Activated T-helper 1 cell treated with Interleukin-2 at 50 U/mL for 16 hours (primary cell): ENCODE measurements at places on chromosomes 2 and 18.

DNA sequence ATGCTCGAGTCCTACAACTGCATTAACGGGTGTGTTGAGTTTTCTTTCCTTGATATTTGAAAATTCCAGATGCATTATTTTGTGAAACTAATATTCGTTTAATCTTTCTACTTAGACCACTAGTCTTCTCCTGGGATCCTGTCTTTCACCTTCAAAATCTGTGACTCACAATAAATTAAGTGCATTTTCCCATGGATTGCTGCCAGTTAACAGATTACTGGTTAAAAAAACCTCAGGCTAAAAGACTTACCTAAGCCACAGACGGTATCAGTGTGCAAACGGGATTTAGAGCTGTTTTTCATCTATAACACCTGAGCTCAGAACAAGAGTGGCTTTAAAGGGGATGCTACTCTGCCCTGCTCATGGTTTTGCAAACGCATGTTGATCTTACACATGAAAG is 10.2 kb downstream of the FECH start:
- no peak for DNase-seq

GRCh38 chr2:202290316-202290715 is 24.8 kb downstream of the NOP58 start:
- no peak for DNase-seq

GRCh38 chr2:96868555-96869280 is 1.2 kb downstream of the SEMA4C start:
- DNase-seq = peak; percentile 47

DNA sequence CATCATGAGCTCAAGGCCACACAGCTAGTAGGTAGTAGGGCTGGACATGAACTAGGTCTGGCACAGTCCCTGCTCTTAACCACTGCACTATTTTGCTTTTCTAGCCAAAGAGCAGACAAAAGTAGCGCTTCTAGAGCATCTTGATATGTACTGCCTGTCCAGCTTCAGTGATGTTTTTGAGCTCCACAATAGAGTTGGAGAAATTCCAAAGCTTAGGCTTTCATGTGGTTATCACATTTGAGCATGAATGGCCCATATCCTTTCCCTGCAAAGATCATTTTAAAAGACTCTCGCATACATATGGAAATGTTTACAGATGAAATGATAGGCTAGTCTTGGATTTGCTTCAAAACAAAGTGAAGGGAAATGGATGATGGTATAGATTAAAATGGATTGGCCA is 128.7 kb downstream of the MAP3K20 start:
- DNase-seq = no peak

- DNase-seq = no peak
Observed at GRCh38 chr18:62242955-62243354, 55.9 kb downstream of the RELCH start.

DNA sequence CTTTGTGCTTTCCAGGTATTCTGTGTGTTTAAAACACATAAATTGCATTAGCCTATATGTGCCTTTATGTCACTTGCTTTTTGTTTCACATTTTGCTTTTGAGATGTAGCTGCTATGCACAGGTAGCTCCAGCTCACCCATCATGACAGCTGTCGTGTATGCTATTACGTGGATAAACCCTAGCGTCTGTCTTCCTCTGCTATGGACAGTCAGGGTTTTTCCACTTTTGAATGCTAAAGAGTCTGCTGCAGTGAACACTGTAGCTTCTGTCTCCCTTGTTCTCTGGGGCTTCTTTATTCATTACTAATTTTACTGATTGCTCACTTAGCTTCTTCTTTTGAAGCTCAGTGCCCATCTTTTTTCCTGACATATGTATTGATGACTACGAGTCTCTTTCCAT is 24.7 kb upstream of the MBP start:
- no peak for DNase-seq

GRCh38 chr18:21663578-21663977 is 41.0 kb downstream of the ABHD3 start:
- DNase-seq = no peak

GRCh38 chr2:111057721-111058120 is 63.0 kb upstream of the BCL2L11 start:
- DNase-seq = no peak

DNA sequence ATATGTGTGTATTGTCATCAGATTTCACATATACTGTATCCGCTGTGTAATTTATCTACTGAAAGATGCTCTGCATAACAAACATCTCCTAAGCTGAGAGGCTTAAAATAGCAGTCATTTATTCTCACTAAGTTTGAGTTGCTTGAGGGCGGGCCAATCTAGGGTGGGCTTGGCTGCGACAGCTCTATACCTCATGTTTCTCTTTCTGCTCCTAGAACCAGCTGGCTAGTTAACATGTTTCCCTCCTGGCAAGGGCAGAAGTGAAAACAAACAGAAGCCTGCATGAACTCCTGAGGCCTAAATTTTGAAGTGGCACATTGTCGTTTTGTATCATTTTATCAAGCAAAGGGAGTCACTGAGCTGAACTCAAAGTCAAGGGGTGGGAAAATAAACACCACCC is 585.0 kb upstream of the VRK2 start:
- DNase-seq = no peak

GRCh38 chr2:153939124-153939796 is 67.5 kb downstream of the GALNT13 start:
- DNase-seq = no peak

DNA sequence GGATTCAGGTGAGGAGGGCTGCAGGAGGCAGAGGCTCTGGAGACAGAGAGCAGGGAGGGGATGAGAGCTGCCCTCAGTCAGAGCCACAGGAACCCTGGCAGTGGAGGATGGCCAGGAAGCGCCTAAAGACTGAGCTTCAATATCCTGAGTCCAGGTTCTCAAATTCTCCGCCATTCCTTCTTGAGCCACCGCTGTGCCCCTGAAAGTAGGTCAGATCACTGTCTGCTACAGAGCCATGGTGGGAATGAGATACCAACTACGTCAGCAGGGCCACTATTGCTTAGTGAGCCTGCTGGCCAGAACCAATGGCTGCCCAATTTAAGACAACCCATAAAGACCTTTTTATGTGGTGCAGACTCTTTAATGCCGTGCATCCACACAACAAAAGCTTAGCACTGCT is 155.5 kb downstream of the CTIF start:
- no peak for DNase-seq

DNA sequence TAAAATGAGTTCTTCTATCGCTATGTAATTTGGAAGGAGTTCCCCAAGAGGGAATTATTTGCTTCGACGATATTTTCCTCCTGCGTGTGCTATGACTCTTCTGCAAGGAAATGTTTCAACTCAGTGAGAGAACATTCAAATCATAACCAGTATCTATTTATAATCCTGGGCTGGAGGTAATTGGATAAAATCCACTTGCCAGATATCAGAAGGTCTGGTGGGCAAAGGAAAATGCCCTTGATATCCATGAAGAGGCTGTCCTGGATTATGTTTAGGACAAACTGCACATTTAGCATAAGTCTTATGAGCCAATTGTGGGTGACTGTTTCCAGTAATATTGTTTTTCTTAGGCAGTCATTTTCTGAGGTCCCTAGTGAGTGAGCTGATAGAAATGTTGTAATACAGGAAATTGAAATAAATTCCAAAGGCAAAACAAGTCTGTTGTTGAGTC is 17.7 kb downstream of the RPIA start:
- DNase-seq = no peak

GRCh38 chr18:74226156-74226555 is 65.6 kb downstream of the CYB5A start:
- DNase-seq = no peak

GRCh38 chr18:48928787-48929186 is 22.0 kb downstream of the SMAD7 start:
- peak; percentile 64 for DNase-seq

DNA sequence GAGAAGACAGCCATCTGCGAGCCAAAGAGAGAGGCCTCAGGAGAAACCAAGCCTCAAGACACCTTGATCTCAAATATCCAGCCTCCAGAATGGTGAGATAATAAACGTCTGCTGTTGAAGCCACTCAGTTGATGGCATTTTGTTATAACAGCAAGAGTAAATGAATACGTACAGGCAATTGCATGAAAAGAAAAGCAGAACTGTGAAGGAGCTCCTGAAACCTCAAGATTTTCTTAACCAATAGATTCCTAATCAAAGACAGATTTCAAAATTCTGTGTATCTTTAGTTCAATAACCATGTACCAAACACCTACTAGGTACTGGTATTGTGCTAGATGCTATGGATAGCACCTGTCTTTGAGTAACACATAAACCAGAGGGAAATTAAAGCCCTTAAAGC is 139.5 kb downstream of the PIEZO2 start:
- DNase-seq = no peak

- DNase-seq = no peak
Observed at GRCh38 chr18:47260120-47260923, 8.9 kb upstream of the SKOR2 start.

DNA sequence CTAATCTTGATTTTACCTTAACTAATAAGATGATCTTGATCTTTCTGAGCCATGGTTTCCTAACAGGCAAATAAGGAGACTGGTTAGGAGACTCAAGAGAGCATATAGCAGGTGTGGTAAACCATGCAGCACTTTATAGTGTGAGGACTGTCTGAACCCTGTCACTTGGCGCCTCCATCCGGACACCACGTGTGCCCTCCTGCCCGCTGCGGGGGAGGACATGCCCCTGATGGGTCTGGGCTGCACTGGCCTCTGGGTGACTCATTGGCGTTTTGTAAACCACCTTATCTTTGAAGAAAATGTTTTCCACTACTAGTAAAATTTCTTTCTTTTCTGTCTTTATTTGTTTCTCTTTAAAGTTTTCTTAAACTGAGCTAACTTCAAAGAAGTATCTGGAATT is 131.1 kb downstream of the FMNL2 start:
- no peak for DNase-seq

- DNase-seq = no peak
Observed at GRCh38 chr2:56014046-56014730, 90.6 kb upstream of the EFEMP1 start.

DNA sequence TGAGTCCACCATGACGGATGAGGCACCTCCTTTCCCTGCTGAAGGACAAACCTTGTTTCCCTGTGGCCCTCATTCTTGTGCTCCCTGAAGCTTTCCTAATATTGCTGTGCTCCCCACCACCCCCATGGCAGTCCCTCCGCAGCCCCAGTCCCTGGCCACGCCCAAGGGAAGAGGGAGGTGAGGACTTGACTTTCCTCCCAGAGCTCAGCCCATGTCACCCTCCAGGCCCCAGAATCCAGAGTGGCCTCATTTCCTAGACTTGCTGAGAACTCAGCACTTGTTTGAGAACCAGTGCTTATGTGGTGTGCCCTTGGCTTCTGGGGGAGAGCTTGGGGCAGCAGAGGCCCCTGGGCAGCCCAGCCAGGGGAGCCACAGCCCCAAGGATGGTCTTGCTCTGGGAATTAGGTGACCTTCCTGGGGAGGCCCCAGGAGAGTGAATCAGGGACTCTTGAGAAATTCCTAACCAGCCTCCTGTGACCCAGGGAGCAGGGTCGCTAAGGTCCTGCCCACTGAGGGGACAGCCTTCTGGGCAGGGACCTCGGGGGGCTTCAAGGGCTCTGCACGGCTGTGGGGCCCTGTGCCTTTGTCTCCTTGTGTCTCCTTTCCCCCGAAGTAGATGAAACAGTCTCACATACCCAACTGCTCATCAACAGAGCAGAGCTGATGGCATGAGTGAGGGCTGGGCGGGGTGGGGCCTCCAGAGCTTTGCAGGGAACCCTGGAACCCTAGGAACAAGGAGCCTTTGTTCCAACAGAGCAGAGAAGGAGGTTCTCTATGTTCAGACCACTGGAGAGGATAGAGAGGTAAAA is 27.9 kb downstream of the PSD4 start:
- DNase-seq = no peak

- DNase-seq = no peak
Observed at GRCh38 chr2:18598848-18599484, 9.6 kb upstream of the NT5C1B start.

- no peak for DNase-seq
Observed at GRCh38 chr2:209773377-209773776, 1.7 kb downstream of the UNC80 start.

DNA sequence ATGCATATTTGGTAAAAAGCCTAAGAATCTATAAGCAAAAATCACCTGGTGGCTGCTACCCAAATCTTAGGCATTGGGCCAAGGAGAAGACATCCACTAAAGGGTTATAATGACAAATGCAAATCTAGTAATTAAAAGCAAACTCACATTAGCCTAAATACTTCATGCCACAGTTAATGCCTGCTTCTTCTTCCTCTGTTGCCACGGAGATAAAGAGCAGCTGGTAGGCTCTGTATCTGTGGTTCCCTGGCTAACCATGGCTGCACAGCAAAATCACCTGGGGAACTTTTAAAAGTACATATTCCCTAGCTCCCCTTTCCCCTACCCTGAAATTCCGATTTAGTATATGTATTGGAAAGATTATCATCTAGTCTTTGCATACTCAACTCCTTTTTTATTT is 114.3 kb downstream of the LNPK start:
- no peak for DNase-seq

DNA sequence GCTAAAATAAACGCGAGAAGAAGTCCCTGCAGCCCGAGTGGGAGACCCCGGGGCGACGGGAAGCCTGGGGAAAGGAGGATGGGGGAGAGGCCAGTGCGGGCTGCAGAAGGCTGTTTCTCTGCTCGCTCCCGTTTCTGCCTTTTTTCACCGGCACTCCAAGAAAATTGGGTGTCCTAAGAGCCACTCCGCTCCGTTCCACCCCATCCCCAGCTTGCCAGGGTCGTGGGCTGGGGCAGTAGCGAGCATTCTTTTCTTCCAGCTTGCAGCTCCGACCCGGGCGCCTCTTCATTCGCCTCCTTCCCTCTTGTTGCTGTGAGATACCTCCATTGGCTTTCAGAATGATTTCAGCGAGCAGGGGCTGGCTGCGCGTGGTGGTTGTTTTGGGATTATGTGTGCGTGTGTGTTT is 1.1 kb downstream of the HOXD3 start:
- DNase-seq = no peak

DNA sequence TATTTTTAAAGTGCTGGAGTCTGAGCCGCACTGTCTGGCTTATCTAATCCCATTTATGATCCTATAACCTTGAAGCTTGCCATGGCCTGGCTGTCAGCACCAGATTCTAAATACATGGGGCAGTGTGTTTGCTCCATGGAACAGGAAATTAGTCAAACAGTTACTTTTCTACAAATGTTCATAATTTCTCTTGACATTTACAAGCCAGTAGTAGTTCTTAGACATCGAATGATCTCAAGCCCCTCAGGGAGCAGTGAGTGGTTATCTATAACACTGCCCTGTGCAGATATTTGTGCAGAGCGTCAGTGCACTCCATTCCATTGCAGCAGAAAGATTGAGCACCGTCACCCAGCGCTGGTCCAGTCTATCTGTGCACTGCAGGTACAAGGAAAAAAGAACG is 205.2 kb downstream of the AGPS start:
- no peak for DNase-seq

- no peak for DNase-seq
Observed at GRCh38 chr2:207698301-207698700, 13.1 kb upstream of the CCNYL1 start.
